ENCODE measurements at places on chromosomes 6 and 20. TPM values are rescaled to one million over a fixed set of nuclear protein-coding genes. Genes with fewer than 3 reads are reported as not detected.

DNA sequence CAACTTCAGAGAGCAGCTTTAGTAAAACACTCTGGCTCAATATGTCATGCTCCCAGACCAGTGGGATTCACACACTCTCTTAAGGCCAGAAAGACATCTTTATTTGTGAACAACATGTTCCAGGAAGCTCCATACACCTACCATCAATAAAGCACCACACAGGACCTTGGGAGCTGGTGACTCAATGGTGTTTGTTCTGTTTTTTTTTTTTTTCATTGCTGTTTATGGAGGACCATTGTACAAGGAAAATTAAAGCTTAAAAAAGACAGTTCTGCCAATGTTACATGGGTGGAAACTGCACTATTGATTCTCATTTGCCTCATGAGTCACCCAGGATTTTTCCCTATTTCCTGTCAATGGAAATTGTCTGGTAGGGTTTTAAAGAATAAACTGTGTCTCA, 36.3 kb upstream of the TENT5A start:
- DNase-seq, result no peak

DNA sequence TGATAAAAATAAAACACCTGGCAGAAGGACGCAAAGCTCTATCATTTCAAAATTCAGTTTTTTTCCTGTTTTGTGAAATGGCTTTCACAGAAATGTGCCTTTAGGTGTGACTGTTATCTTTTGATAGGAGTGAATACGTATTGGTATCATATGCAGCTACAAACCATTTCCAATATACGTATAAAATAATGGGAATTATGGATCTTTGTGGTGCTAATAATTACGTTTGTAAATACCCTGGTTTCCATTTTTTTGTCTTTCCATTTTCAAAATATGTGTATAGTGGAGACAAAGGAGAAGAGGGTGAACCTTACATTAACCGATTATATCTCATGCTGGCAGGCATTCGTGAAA, 108.7 kb upstream of the GMDS start:
- no peak for DNase-seq

DNA sequence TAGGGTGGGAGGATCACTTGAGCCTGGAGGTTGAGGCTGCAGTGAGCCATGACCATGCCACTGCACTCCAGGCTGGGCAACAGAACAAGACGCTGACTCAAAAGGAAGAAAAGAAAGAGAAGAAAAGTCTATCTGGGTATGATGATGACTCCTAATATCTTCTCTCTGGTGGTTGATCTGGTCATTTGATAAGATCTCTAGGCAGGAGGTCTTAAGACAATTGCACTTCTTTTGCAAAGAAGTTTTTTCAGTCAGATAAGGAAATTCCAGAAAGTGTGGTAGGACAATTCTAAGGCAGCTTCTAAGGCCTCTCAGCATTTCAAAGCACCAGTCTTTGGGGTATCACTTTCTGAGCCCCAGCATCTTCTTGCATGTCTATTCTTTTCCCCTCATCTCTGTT, 7.7 kb upstream of the AIF1 start:
- no peak for DNase-seq

DNA sequence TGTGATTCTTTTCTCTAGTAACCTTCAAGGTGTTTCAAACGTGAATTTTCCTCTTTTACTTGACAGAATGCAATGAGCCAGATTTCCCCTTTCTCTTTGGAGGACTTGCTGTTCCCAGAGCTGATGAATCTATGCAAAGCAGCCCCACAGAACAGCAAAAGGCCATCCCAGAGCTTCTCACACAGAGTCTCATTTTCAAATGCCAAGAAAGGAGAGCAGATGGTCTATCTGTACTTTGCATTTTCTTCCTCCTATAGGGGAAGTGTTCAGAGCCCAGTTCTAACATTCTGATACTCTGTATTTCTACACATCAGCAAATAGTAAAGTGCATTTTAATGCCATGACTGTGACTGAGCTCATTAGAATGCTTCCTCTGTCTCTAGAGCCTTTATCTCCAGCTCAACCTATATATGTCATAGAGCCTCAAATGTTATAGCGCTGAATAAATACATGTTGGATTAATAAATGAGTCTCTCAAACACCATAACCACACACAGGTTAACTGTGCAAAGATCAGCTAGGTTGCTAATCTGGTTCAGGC, 81.8 kb upstream of the EYA4 start:
- no peak for DNase-seq

- no peak for DNase-seq
Observed at GRCh38 chr20:56461576-56461975, 6.9 kb upstream of the RTF2 start.

- DNase-seq, result no peak
Observed at GRCh38 chr6:91337967-91338366, 751.1 kb upstream of the MAP3K7 start.

DNA sequence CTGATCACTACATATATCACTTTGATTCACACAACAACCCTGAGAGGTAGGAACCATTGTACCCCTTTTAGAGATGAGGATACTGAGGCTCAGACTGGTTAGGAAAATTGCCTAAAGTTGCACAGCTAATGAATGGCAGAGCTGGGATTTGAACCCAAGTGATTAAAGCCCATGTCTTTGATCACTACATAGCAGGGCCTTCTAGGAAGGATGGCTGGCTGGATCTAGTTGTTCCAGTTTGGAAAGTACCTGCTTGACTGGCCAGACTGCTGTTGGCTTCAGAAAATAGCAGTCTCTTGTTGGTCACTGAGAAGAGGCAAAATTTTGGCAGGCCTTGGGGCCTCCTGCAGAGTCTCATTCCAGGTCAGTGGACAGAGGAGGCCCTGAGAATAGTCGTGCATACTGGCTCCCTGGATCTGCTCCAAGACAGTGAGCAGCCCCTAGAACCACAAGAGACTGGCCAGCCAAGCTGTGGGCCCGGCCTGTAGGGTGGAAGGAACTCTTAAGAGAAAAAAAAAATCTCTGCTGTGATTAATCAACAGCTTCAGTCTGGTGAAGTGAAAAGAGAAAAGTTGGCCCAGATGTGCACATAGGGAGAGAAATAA, 17.5 kb downstream of the PPARD start:
- peak; percentile 37 for DNase-seq

DNA sequence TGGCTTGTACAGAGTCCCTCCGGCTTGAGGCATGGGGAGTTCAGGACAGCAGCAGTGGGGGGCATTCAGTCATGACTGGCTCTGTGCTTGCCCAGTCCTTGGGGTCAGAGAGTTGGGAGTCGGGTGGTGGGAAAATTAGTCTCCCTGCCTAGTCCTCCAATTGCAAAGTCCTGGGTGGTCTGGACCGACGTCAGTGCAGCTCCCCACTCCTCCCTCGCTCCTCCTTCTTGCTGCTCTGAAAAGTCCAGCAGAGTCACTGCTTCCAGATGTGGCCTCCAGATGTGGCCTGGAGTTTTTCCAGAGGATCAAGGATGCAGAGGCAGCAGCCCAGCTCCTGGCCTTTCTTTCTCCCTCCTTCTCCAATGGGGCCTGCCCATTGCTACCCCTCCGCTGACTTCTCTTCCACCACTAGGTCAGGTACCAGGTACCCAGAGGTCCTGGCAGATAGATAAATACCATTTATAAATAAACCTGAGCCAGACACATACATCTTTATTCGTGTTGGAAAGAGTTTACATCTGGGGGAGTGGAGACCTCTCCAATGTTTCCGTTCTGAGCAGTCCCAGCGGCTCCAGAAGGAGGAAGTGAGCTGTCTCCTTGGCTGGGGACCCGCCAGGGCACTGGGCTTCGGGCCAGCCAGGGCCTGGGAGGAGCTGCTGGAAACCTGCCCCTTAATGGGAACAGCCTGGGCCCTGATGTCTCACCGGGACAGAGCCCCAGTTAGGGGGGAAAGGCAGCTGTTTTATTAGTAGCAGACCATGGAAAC, 49.0 kb upstream of the RNF24 start:
- peak; percentile 85 for DNase-seq

GRCh38 chr20:38601216-38602184, at the start of gene ARHGAP40:
Gene ARHGAP40 (plus strand): TSS chr20:38601809.
- DNase-seq, result no peak

DNA sequence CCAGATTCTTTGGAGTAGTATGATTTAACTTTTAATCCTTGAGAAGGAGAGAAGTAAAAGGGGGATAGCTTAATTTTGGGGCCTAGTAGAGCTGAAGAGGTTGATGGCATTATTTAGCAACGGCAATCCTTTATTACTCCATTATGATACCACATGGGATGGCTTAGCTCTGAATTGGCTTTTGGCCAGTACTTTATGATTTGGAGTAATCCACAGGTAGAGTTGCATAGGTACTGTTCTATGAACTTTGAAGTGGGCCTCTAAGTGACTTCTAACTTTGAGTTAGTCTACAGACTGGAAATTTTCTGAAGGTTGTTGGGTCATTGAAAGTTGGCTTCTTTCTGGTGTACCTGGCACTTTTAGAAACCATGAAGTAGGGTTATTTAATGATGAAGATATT, 11.6 kb downstream of the YWHAB start:
- no peak for DNase-seq

DNA sequence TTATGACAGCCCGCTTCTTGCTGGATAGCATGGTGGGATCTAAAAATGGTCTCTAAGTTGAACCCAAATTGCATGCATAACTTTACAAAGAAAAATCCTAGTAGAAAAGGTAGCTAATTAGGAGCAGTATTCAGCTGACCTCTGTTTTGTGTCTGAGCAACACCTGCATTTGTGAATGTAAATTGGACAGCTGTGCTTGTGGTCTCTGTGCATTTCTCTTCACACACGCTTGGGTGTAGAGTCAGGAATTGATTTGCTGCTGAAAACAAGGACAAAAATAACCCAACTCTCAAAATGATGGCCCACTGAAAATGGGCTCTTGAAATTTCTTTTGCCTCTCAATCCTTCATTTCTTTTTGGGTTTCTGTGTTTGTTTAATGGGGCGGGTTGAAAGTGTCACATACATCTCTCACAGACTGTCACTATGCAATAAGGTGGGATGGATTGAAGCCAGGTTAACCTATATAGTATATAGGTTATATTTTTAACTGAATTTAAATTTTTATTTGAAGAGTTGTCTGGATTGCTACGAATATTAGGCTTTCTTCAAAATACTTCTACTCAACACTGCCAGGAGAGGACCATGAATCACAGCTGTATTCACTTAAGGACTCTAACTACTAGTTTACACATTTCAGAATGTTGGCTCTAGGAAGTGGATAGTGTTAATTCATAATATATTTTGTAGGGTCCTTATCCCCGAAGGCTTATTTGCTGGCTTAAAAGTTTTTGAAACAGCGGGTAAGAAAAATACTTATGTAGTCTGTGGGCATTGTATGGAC, 46.5 kb downstream of the SOBP start:
- DNase-seq, result no peak

DNA sequence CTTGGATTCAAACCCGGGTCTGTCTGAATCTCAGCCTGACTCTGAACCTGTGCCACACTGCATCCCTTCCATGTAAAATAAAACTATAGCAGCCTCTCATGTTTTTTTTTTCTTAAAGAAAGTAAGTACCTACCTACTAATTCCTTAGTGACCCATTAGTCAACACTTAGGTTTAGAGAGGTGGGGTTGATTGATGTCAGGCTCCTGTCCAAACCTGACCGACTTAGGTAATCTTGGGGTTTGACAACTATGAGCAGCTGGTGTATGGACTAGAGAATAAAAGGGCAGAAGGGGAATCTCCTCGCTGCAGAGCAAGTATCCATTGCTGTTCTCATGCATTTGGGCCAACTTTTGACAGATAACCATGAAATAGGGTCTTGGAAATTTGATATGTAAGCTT, 6.5 kb downstream of the NKAIN2 start:
- no peak for DNase-seq

DNA sequence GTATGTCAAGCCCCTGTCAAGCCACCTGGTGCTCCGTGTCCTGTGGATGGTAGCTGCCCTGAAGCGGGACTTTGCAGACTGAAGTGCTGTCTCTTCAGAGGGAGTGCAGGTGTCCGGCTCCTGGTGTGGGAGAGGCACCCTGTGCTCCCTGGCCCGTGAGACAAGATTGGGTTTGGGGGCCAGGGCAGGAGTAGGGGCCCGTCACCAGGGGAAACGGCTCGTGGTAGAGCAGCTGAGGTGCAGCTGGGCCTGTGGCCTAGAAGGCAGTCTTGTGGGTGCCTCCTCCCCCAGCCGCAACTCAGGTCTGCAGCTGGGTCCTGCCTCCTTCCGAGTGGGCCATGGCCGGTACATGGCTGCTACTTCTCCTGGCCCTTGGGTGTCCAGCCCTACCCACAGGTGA, at the start of gene PTCRA:
TSS of gene PTCRA (plus strand) at position 322 of the 400 bp plus-strand sequence. CDS start at position 339, 17 bp downstream.
- DNase-seq, result no peak

- DNase-seq, result no peak
Observed at GRCh38 chr20:57470666-57471495, 54.1 kb downstream of the CTCFL start.

DNA sequence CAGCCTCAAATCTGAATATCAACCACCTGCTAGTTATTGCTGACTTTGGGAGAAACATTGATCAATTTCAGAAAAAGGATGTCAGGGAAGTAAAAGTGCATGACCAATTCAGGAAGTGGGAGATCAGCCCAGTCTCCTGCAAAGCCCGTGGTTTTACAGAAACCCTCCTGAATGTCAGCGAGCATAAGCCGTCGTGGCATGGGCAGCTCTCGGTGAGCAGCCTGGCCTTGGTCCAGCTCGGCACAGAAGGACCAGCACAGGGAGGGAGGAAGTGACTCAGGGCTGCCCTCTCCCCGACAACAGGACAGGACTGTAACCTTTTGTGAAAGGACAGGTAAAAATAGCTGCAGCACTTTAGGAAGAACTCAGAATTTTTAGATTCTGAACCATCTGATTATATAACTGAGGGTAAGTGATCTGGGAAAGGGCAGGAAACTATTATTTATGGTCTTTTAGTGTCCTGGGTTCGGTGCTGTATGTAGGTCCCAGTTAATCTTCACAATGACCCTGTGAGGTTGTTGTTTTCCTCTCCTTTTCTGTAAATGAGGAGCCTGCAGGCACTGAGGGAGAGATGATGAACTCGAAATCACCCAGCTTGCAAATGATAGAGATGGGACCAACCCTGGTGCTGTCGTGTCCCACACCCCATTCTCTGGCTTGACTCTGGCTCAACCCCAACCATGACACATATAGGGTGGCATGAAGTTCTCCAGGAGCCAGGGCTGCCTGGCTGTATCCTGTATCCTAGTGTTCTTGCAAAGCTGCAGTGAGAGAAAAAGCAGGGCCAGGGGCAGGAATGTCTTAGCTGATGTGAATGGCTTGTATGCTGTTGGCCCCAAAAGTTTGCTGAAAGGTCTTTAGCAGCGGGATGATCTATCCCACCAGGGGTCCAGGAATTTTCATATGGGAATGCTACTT, 37.6 kb downstream of the NRN1 start:
- DNase-seq, result no peak

DNA sequence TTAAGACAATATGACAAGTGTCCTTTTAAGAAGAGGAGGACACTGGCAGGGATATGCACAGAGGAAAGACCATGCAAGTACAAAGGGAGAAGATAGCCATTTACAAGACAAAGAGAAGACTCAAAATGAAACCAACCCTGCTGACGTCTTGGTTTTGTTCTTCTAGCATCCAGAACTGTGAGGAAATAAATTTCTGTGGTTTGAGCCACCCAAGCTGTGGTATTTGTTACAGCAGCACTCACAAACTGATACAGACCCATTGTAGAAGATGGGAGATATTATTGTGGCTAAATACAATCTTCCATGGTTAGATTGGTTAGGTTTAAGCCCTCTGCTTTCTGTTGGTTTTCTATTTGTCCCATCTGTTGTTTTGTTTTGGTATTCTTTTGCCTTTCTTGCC, 88.6 kb upstream of the SLC35F1 start:
- no peak for DNase-seq

GRCh38 chr6:133291671-133292070, 50.5 kb downstream of the EYA4 start:
- no peak for DNase-seq

GRCh38 chr6:137867685-137868509, 838 bp downstream of the TNFAIP3 start:
- peak; percentile 39 for DNase-seq

MLN gene
- total RNA-seq, result not detected

DOK5 gene
- total RNA-seq, result not detected

SLC22A23 gene
- 98.6 TPM for total RNA-seq

E2F1 gene
- total RNA-seq, result 5.9 TPM

NKX2-4 gene
- not detected for total RNA-seq

SOX18 gene
- 8.9 TPM for total RNA-seq
